ENCODE measurements at places on chromosomes 6 and 20.
A peak's percentile ranks its signal among the peaks of the same experiment; 100 is the strongest.

- peak; percentile 81 for DNase-seq
Measured at GRCh38 chr6:136607932-136608772, 57.9 kb upstream of the MAP7 start.

- no peak for DNase-seq
Measured at GRCh38 chr6:88493717-88494116, 327.6 kb upstream of the CNR1 start.

GRCh38 chr6:161228096-161228495 is 45.8 kb downstream of the AGPAT4 start:
- no peak for DNase-seq

DNA sequence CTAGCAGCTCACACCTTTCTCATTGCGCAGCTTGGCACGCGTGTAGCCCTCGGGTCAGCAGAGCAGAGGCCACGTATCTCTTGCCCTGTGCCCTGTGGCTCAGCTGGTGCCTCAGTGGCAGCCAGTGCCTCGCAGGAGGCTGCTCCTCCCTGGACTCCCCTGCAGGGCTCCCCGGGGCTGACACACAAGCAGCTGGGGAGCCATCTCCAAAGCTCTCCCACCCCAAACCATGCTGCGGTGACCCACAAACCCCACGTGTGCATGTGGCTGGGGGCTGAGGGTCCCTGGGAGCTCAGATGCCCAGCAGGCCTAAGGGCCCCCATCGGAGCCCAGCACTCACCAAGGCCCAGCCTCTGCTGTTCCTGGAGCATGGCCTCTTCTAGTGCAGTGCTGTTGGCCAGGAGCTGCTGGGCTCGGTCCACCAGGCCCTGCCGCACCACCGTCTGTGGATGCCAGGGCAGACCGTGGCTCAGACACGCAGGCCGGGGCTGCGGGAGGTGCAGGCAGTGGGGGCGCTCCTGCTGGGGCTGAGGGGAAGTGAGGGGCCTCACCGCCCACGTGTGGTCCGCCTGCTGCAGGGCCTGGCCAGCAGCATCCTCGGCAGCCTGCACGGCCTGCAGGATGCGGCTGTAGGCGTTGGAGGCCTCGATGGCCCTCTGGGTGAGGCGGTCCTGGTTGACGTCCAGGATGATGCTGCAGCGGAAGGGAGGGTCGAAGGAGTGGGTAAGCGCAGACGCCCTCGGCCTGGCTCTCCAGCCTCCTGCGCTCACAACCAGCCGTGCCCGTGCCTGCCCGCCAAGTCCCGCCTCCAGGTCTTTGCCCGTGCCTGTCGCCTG is 13.8 kb downstream of the ADRM1 start:
- no peak for DNase-seq

DNA sequence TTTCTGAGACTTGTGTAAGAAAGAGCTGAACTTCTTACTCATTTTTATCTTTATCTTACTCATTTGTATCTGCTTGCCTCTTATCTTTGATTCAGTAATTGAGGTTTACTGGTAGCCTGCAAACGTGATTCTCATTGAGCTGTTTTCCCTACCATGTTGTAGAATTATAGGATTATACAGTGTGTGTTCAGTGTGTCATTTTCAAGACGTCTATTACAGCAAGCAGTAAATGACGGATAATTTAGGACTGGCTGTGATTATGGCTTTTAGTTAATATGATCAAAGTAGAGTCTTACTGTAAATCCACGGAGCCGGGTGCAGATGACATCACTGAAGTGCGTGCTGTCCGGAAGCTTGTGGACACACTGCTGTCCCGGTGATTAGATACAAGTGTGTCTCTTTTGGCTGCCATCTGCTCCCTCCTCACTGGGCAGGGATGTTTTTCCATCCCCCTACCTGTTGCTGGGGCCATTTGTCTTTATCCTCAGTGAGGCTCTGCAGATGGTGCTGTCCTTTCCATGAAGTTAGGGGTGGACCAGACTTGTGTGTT is 6.0 kb downstream of the NELFCD start:
- DNase-seq = no peak

DNA sequence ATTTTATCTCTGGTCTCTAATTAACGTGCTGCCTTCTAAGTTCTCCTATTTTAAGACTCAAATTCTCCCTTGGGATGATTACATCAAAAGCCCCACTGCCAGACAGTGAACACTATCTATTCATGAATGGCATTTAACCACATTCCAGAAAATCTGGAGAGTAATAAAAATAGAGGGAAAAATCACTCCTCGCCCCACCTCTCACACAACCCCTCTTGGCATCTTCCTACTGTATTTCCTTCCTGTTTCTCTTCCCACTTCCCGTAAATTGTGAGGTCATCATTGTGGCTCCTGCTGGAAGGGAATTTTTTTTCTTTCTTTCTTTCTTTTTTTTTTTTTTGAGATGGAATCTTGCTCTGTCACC is 31.5 kb downstream of the RAB44 start:
- DNase-seq = no peak

DNA sequence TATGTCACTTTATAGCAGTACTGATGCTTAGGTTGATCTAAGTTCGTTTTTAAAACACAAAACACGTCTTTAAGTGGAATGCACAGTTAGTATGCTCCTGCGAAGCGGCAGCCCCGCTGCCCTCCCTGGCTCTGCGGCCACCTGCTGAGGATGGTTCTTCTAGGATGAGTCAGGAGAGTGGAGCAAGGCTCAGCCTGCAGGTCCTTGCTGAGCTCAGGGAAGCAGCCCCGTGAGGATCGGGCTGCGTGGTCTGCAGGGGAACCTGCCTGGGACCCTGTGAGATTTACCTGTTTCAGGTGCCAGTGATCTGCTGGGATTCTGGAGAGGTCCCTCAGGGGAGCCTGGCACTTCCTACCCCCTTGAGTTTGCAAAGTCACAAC is 57.5 kb downstream of the SYNJ2 start:
- no peak for DNase-seq

GRCh38 chr6:166400181-166400580 is 17.4 kb upstream of the MPC1 start:
- no peak for DNase-seq

DNA sequence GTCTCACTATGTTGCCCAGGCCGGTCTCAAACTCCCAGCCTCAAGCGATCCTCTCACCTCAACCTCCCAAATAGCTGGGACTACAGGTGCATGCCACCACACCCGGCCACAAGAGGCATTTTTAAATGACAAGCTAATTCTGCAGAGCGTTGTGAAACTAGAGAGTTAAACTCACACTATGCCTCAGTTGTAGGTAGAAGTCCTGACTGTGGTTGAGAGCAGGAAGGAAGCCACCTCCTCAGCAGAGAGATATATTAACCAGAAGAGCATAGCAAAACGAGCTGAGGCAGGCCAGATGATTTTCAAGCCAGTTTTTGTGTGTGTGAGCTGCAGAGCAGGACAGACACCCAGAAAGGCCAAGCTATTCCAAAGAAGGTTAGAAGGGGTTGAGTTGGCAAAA is 150.3 kb downstream of the MBOAT1 start:
- no peak for DNase-seq

GRCh38 chr20:24033151-24033550 is 44.6 kb upstream of the GGTLC1 start:
- no peak for DNase-seq

DNA sequence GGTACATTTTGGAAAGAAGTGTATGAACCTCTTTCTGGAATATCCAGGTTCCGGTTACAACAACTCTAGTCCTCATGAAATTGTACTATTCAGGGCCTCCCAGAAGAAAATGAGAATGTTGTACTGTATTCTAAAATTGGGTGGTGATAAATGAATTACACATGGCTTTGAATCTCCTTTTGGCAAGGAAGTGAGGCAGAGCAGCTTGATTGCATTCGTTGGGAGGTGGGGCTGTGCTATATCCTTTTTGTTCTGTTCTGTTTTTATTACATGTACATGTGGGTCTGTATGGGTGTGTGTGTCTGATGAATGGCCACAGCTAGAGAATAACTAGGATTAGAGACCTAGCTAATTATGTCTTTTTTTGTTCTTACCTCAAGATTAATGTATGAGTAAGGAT is 37.8 kb upstream of the SNRPB2 start:
- DNase-seq = no peak

- DNase-seq = no peak
Measured at GRCh38 chr6:84953111-84953755, 188.8 kb upstream of the TBX18 start.

Measured in NCI-H146 (cell line).